ENCODE measurements at places on chromosomes 6 and 20.

GRCh38 chr6:126625019-126625418, 285.1 kb downstream of the CENPW start:
- DNase-seq: no peak

DNA sequence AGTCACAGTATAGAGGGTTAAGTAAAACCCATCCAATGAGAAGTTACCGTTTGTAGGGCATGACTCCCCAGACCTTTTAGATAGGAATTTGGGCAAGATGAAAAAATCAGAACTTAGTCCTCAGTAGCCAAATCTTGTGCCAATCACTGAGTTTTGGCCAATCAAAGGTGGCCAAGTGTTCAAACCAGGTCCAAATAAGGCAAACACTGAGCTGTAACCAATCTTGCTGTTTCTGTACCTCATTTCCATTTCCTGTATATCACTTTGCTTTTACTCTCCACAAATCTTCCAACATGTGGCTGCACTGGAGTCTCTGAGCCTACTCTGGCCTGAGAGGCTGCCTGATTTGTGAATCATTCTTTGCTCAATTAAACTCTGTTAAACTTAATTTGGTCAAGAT, 81.8 kb upstream of the GPR6 start:
- no peak for DNase-seq

- DNase-seq: no peak
Observed at GRCh38 chr20:37878835-37879599, 23.9 kb upstream of the VSTM2L start.

DNA sequence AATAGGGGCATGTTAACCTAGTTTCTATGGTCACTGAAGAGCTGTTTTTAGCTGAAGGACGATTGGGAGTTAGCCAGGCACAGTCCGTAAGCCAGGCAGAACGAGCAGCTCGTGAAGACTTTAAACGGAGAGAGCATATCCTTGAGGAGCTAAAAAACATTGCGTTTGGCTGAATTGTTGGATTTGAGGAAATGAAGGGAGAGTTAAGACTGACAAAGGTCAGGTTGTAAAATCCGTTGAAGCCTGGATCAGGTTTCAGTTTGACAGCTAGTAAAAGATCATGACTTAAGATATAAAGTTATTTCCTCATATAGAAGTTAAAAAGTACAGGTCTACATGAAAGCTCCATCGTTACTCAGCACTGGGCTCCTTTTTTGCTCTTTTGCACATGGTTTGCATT, 2.8 kb downstream of the DBNDD2 start:
- no peak for DNase-seq

- no peak for DNase-seq
Observed at GRCh38 chr6:5205877-5206850, 54.6 kb downstream of the LYRM4 start.

DNA sequence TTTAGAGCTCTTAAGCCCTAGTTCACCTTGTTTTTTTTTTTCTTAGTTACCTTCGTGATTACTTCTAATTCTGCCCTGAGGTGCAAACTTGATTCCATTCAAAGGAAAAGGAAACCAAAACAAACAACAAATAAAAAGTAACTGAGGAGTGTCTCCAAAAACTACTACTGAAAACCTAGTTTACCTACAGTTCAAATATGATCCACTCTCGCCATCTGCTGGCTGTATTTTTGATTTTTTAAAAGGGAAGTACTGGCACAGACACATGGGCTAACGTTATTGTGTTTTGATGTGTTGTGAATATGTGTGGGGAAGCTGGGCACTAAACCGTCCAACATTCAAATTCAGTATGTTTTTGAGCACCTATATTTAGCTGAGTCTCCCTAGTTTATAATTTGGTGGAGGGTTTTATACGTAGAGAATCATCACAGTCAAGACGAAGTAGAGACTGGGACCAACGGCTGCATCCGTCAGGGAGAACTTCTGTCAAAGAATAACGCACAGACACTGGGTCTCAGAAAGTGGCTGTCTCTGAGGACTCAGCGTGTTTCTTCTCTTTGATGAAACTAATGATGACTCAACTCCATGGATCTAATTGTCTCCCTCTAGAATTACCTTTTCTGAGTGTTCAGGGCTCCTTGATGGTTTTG, 373.5 kb upstream of the BTBD3 start:
- DNase-seq: peak; percentile 58

GRCh38 chr6:37657112-37657886, 40.4 kb downstream of the MDGA1 start:
- DNase-seq: no peak

- DNase-seq: no peak
Observed at GRCh38 chr6:33772082-33772830, 16.7 kb downstream of the LEMD2 start.

DNA sequence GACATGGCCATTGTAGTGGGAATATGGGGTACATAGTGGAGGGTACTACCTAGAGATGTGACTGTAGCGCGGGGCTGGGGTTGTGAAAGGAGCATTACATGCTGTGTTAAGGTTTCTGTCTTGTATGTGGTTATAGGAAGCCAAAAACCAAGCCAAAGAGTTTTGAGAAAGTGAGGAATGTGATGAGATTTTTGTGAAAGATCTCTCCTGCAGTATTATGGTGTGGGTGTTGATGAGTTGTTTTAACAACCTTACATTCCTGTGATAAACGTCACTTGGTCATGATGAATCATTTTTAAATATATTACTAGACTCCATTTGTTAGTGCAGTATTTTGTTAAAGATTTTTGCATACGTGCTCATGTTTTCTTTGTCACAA, 48.9 kb downstream of the ZFAND3 start:
- DNase-seq: no peak

DNA sequence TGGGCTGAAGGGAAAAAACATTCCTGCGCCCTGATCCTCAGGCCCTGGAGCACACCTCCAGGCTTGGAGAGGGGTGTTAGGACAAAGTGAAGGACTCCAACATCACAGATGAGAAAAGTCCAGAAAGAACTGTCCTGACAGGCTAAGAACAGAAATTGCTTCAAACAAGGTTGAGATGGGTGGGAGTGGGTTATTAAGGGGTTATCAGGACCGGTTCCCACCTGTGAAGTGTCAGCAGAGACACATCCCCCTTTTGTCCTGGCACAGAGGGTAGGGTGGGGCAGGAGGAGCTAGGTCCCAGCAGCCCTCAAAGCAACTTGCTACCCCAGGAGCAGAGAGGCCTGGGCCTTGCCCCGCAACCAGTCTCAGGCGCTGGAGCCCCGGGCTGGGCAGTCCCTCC, 3.5 kb downstream of the SPDEF start:
- DNase-seq: no peak

GRCh38 chr6:13005994-13006393, 289.4 kb downstream of the PHACTR1 start:
- DNase-seq: no peak

- no peak for DNase-seq
Observed at GRCh38 chr6:101079696-101080270, 198.7 kb upstream of the ASCC3 start.

- DNase-seq: peak; percentile 39
Observed at GRCh38 chr20:20743511-20744169, 31.2 kb upstream of the RALGAPA2 start.

DNA sequence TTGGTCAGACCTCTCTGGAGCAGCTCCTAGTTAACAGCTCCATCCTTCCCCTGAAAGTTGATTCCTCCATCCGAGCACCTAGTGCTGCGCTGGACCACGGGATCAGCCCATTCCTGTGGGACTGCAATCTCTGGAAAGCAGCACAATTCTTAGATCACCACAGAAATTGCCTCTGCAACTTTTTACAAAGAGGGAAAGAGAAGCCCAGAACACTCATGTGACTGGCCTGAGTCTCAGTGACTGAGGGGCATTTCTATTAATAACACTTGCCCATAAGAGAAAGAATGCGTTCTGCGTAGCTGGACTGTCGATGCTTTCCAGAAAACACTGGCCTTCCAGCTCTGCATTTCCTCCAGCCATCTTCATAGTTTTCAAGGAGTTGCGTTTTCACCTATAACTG, 18.3 kb downstream of the MPC1 start:
- no peak for DNase-seq

- no peak for DNase-seq
Observed at GRCh38 chr20:58167759-58168158, 60.7 kb downstream of the ANKRD60 start.

GRCh38 chr6:43196337-43196736, 14.3 kb downstream of the CUL9 start:
- DNase-seq: no peak

DNA sequence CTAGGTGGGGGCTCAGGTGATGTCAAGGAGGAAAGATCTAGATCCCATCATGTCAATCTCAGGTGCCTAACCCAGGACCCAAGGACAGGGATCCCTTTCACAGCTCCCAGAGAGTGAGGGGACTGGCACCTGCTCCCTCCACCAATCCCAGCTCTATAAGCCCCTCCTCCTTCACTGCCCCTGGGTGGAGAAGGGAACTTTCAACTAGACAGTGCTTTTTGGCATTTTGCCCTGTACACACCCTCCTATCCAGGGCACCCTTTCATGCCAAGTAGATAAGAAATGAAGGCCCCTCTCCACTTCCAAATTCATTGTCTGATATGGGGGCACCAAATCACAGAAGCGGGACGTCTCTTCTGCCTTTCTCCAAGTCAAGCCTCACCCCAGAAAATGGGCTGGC, 61.6 kb downstream of the MDGA1 start:
- no peak for DNase-seq

DNA sequence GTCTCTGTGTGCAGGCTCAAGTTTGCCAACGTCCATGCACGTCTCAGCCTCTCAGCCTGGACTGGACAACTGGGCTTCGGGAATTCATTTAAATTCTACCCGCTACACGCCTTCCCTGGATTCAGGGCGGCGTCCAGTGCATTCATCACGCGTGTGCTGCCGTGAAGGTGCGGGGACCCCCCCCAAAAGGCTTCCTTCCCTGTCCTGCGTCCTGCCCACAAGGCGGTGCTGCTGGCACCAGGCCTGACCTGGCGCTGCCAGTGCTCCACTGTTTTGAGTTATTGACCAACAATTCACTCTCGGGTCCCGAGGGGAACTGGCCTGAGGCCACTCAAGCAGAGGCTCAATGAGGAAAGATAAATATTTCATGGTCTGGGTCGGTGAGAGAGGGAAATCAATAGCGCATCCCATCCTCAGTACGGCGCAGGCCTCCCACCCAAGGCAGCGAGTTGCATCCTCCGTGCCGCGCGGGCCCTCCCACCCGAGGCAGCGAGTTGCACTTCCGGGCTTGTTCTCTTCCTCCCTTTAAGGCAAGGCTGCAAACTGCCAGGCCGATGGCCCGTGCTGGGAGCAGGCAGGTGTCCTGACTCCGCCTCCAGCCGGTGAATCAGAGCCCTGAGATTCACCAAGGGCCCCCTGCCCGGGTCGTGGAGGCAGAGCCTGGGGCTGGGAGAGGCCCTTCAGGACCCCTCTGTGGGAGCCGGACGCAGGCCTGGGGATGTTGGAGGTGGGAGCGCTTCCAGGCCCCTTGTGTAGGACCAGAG, 22.8 kb upstream of the BHLHE23 start:
- DNase-seq: no peak

- DNase-seq: no peak
Observed at GRCh38 chr6:52155791-52156576, 30.2 kb upstream of the IL17A start.

- DNase-seq: no peak
Observed at GRCh38 chr20:34334654-34335407, 28.2 kb upstream of the ITCH start.

GRCh38 chr20:62587757-62588402, 54.4 kb upstream of the SLCO4A1 start:
- no peak for DNase-seq

DNA sequence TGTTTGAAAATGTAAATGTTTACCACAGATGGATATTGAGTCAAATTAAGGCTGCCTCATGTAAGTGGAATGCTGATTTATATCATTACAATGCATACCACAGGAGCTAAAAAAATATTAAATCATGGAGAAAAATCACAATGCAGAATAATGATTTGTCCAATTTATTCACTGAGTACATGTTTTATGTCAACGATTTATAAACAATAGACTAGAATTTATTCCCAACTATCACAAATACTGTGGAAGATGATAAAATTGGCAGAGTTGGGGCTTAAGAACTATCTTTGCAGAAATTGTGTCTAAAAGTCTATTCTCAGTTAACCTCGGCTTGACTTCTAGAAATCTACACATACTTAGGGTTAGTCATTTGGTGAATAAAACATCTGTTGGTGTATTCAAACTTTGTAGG, 472.1 kb upstream of the MARCKS start:
- DNase-seq: no peak

DNA sequence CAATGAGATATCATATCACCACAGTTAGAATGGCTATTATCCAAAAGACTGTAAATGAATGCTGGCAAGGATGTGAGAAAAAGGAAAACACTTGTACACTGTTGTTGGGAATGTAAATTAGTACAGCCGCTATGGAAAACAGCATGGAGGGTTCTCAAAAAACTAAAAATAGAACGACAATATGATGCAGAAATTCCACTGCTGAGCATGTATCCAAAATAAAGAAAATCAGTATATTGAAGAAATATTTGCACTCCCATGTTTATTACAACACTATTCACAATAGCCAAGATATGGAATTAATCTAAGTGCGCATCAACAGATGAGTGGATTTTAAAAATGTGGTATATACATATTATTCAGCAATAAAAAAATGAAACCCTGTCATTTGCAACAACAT, 898.9 kb upstream of the MAN1A1 start:
- no peak for DNase-seq

GRCh38 chr6:107122748-107123147, 7.4 kb upstream of the BEND3 start:
- no peak for DNase-seq

- no peak for DNase-seq
Observed at GRCh38 chr6:52364480-52365166, 2.7 kb downstream of the PAQR8 start.

GRCh38 chr6:72464791-72465691, 156.8 kb upstream of the KCNQ5 start:
- DNase-seq: no peak

GRCh38 chr20:55322745-55323144, 682.6 kb downstream of the CBLN4 start:
- no peak for DNase-seq

GRCh38 chr20:24960302-24960801, 11.3 kb downstream of the CST7 start:
- no peak for DNase-seq

DNA sequence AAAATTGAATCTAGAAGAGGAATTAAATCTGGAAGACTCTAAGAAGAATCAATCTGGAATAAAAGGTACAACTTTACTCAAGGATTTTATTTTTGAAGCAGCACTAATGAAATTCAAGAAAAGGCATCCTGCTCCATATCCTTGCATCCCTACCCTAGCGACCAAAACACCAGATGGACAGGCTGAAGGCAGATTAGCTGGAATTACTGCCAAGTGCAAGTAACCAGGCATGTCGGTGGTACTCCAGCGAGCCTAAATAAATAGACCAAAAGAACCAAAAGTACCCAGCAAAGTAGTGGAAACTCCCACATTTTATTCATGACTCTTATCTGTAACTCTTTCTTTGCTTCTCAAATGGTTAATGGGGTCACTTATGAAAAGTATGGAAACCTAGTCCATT, 21.0 kb downstream of the OPRM1 start:
- DNase-seq: no peak

DNA sequence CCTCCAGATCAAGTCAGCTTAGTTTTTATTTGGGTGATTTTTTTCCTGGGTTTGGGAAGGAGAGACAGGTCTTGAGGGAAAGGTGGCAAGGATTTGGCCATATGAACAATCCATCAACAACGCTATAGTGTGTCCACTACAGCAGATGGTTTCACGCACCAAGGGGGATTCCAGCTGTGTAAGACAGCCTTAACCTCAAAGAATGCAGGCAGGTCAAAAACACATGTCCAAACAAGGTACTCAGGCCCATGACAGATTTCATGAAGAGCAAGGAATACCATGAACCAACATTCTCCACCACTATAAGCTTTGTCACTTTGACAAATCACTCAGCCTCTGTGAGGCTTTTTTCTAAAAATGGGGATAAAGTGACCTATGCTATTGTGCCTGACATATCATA, 2.0 kb downstream of the AIF1 start:
- DNase-seq: no peak
